ENCODE measurements at places on chromosomes 16 and 17. TPM values are rescaled to one million over a fixed set of nuclear protein-coding genes. Genes with fewer than 3 reads are reported as not detected.

GRCh38 chr16:50802000-50802399 is 60.1 kb downstream of the CYLD start:
- DNase-seq: no peak

- no peak for DNase-seq
Measured at GRCh38 chr17:82527898-82528297, 8.4 kb downstream of the FOXK2 start.

DNA sequence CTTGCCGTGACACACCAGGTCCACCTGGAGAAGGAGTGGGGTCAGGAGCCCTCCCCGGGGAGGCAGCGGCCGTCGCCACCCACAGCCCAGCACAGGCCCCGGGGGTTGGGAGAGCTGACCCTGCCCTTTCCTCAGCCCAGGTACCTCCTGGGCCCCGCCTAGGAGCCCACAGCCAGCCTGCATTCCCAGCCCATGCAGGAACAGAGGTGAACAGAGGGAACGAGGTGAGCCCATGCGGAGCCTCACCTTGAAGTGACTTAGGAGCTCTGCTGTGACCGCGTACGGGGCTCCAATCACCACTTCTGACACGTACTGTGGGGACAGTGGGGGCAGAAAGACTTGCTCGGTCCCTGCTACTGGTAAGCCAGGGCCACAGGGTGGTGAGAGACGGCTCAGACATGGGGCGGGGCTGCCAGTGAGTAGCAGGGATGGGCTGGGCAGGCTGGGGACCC is 3.4 kb downstream of the NPB start:
- DNase-seq: no peak

- no peak for DNase-seq
Measured at GRCh38 chr16:84929421-84930297, 81.7 kb downstream of the ZDHHC7 start.

DNA sequence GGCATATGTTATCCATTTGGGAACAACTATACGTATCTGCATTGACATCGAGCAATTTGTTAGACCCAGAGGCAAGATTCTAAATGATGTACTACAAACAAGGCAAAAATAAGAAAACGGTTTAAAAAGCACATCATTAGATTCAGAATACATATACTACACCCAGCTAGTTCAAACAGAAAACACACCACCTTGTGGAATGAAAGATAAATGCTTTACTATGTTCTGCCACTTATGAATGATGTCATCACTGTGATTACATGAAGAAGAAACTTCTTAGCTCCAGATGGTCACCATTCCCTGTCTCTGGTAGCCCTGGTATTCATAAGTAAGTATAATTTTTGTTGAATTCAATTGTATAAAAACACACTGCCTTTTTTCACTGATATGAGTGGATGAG is 7.8 kb downstream of the NACA2 start:
- DNase-seq: no peak

DNA sequence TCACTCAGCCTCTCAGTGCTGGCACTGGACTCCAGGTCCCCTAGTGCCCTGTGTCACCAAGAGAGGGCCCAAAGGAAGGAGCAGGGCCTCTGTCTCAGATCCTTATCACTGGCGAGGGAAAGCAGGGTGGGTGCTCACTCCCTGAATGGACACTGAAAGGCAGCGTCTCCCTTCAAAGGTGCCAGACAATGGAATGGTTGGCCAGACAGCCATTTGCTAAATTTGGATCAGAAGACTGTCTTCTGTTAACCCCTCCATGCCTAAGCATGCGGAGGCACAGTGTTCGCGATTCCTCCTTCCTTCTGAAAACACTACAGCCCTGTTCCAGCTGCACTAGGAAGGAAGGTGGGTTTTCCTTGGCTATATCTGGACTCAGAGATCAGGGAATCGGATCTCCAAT is 48.4 kb downstream of the SRCIN1 start:
- DNase-seq: no peak

DNA sequence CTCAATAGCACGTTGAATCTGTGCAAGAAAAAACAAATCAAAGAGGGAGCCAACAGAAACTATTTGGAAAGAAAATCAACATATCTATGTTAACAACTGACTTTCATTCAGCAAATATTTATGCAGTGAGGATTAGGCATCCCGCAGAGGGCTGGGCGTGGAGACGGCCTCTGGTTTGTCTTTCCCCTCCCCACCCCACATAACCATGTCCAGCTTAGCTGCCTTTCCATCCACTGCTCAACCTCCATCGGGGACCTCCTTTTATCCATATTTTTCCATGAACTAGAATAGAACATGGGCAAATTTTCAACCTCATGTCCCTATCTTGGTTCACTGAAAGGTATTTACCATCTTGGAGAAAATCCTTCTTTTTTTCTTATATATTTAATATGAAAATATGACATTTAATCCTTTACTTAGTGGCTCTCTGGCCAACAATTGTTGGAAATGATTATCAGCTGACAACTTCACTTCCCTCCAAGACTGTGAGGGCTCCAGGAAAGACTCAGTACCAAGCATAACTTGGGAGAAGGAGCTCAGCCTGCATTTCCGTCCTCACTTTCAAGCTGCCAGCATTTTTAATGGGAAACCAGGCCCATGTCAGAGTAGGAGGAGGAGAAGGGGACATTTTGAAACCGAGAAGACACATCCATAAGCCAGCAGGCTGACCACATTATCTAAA is 462.6 kb upstream of the MAF start:
- DNase-seq: no peak

GRCh38 chr17:42754782-42755181 is 6.2 kb upstream of the RAMP2 start:
- DNase-seq: no peak

GRCh38 chr16:74107795-74108610 is 188.6 kb upstream of the PSMD7 start:
- DNase-seq: no peak

GRCh38 chr17:21039839-21040575 is 2.8 kb downstream of the USP22 start:
- no peak for DNase-seq

Gene EEF2K
- 10.5 TPM for polyA plus RNA-seq

Gene PPL
- 29.7 TPM for polyA plus RNA-seq

Gene EVPL
- polyA plus RNA-seq: 14.4 TPM

Gene NQO1
- polyA plus RNA-seq: 26.5 TPM

Gene CHST4
- polyA plus RNA-seq: 0.32 TPM

Gene KRTAP9-8
- polyA plus RNA-seq: not detected

Gene CCL3
- polyA plus RNA-seq: 2.4 TPM
